ENCODE measurements at places on chromosomes 12 and 14.
A peak's percentile ranks its signal among the peaks of the same experiment; 100 is the strongest.

GRCh38 chr12:113142886-113143332 lies 6.6 kb upstream of the CFAP73 start:
- DNase-seq, result peak; percentile 41

GRCh38 chr14:54782751-54783659 lies 119.6 kb downstream of the GCH1 start:
- DNase-seq, result no peak

DNA sequence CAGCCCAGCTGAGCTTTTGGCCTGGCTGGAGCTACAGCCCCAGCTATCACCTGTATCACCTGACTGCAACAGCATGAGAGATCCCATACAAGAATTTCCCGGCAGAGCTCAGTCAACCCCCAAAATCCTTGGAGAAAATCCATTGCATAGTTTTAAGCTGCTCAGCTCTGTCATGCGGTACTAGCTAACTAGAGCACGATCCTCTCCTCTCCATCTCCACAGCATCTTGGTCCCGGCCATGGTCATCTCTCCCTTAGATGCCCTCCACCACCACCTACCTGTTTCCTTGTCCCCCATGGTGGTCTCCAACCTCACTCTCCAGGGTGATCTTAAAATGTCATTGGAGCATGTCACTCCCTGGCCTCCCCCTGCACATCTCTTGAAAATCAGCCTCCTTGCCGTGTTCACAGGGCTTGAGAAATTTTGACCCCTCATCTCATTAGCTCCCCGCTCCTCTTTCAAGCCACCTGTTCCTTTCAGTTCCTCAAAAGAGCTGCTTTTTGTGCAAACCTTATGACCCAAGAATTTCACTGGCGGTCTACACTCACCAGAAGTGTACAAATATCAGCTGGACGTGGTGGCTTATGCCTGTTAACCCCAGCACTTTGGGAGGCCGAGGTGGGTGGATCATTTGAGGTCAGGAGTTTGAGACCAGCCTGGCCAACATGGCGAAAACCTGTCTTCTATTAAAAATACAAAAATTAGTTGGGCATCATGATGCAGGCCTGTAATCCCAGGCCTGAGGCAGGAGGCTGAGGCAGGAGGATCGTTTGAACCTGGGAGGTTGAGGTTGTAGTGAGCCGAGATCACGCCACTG lies 8.1 kb upstream of the CLMN start:
- no peak for DNase-seq

- DNase-seq, result no peak
Observed at GRCh38 chr12:121448771-121449315, 48.9 kb downstream of the RNF34 start.

GRCh38 chr12:122363782-122364181 lies 58.7 kb downstream of the CLIP1 start:
- DNase-seq, result no peak

DNA sequence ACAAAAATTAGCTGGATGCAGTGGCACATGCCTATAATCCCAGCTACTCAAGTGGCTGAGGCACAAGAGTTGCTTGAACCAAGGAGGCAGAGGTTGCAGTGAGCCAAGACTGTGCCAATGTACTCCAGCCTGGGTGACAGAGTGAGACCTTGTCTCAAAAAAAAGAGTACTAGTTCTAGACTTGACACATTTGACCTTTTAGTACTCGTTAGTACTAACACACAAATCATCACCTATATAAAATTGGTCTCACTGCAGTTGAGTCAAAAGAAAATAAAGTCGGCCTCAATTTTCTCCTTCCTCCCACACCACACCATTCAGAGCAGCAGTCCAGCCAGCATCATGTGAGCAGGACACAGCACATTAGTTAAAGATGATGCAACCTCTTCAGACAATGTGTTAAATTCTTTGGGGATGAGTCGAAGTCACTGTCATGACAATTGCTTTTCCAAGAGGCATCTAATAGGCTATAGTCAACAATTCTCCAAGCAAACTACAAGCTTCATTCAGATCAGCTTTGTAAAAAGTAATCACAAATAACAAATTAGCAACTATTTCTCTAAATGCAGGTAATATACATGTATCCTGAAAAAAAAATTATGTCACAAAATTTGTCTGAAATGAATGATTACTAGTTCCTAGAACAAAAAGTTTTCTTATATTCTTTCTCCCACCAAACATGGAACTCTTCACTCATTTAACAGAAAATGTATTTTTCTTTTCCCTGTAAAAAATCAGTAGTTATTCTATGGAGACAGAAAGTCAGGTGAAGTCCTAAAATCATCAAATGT lies 55.6 kb downstream of the CLIP1 start:
- no peak for DNase-seq

GRCh38 chr12:125455556-125455955 lies 390.3 kb downstream of the AACS start:
- no peak for DNase-seq

DNA sequence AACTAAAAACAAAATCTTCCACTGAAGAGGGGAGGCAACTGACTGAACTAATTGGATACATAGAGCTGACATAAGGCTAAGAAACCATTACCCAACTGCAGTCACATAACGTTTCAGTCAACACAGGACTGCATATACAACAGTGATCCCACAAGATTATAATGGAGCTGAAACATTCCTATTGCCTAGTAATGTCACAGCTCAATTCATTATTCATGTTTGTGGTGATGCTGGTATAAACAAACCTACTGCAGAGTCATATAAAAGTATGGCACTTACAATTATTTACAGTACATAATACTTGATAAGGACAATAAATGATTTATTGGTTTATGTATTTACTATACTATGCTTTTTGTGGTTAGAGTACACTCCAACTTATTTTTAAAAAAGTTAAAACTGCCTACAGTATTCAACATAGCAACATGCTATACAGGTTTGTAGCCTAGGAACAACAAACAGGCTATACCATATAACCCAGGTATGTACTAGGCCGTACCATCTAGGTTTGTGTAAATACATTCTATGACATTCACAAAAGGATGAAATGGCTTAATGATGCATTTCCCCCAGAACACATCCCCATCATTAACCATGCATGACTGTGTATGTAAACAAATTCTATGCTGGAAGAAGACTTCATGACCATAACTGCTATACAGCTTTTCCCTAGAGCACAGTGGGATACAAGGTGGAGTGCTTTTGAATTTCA lies 4.3 kb downstream of the NAP1L1 start:
- DNase-seq, result no peak

GRCh38 chr14:69606258-69607184 lies 4.9 kb upstream of the SUSD6 start:
- DNase-seq, result no peak
